ENCODE measurements at places on chromosomes 16 and 17. TPM values are rescaled to one million over a fixed set of nuclear protein-coding genes. Genes with fewer than 3 reads are reported as not detected.

DNA sequence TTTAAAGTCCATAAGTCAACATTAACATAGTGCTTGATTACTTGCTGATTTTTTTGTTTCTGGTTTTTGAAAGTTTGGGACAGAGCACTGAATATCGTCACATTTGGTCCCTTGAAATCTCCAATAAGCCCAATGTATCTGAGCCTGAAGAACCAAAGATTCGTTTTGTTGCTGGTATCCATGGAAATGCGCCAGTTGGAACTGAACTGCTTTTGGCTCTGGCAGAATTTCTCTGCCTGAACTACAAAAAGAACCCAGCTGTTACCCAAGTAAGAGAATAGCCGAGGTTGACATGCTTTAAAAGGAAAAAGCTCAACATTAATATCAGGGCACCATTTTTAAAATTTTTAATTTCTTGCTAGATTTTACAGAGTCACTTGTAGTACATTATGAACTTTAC, 27.7 kb upstream of the GOSR1 start:
- H3K4me3 ChIP-seq = no peak overlapping the region
- DNase-seq = no peak
- H3K27ac ChIP-seq = no peak overlapping the region
- H3K4me1 ChIP-seq = no peaks in the 10 kb centered on the region

- H3K27ac ChIP-seq = no peak overlapping the region
- no peak overlapping the region for H3K4me3 ChIP-seq
- DNase-seq = no peak
- H3K36me3 ChIP-seq = no peaks in the 10 kb centered on the region
Measured at GRCh38 chr17:13385481-13385911, 216.2 kb downstream of the HS3ST3A1 start.

- 0 out of 2 replicates have a peak, but pooled peaks cover 3% of the 10 kb centered on the region for H3K4me1 ChIP-seq
- no peak overlapping the region for H3K27ac ChIP-seq
- no peaks in the 10 kb centered on the region for H3K27me3 ChIP-seq
- DNase-seq = no peak
- no peaks in the 10 kb centered on the region for H3K36me3 ChIP-seq
Measured at GRCh38 chr16:50668368-50669008, 12.6 kb downstream of the SNX20 start.

DNA sequence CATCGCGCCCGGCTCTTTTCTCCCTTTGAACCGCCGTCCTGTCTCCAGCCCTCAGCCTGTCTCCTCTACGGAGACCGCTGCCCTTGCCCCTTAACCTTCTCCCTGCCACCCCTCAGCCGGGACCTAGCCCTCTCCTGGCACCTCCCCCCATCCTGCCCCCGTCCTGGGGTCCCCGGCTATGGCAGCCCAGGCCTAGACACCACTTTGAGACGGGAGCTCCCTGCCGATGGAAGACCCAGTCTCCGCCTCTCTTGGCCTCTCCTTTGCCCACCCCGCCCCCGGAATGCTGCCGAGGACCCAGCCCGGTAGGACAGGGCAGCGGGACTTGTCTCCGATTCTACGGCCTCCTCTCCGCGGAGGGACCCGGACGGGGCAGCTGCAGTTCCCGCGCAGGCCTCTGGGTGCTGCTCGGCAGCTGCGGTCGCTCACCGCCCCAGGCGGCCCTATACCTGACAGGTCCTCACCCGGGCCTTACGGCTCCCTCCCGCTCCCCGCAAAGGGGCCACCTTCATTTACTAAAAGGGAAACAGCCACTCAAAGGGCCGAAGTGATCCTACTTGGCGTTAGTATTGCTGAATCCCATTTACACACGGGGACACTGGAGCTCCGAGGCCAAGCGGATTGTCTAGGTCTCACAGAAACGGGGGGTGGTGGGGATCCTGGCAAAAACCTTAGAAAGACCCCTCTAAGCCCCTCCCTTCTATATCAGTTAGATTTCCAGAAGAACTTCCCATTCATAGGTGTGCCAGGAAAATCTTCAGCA, 32.6 kb upstream of the TAC4 start:
- H3K27ac ChIP-seq = no peak overlapping the region
- H3K4me1 ChIP-seq = peaks cover 6% of the 10 kb centered on the region
- DNase-seq = peak; percentile 77

- no peak overlapping the region for H3K4me3 ChIP-seq
- H3K36me3 ChIP-seq = peaks cover 13% of the 10 kb centered on the region
- H3K27ac ChIP-seq = no peak overlapping the region
- no peak for DNase-seq
Measured at GRCh38 chr17:60293580-60294335, 98.2 kb downstream of the USP32 start.

The CDH3 gene
- 4.9 TPM for total RNA-seq

The PIMREG gene
- 144 TPM for total RNA-seq

The CD19 gene
- total RNA-seq = not detected

Data from SJSA1 (cell line).